ENCODE measurements at places on chromosomes 12 and 14.
A peak's percentile ranks its signal among the peaks of the same experiment; 100 is the strongest.

- peak; percentile 6 for DNase-seq
These were observed 319.0 kb downstream of the FOXG1 start for GRCh38 chr14:29085546-29085945.

- no peak for DNase-seq
These were observed 81.2 kb downstream of the CCDC60 start for GRCh38 chr12:119415714-119416113.

DNA sequence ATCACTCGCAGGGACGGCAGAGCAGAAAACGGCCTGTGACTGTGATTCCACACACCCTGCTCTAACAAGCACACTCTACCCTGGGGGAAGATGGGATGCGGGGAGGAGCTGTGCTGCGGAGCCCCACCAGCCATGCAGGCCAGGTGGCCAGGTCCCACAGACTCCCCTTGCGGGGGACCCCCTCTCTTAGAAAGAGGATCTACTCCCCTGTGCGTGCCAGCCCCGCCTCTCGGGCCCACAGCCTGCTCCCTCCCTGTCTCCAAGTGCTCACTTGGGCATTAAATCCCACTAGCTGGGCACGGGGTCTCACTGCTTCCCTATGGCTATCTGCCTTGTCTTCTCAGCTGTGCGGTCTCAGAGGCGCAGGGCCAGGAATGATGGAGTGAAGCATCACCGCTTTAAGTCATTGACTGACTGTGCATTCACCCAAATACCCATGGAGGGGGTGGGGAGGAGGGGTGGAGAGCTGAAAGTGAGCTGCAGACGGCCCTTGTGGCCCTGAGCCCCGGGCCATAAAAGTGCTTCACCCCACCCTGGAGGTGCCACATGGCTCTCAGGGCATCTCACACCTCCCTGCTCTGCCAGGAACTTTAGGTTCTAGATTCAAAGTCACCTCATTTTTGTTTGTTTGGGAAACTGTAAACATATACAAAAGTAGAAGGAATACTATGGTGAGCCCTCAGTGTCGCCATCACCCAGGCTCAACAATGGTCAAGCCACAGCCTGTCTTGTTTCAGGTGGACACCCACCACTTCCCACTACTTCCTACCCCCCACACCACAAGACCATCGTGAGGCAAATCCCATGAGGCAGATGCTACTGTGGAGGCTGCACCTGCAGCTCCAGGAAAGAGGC, 9.4 kb downstream of the STX2 start:
- DNase-seq = no peak

DNA sequence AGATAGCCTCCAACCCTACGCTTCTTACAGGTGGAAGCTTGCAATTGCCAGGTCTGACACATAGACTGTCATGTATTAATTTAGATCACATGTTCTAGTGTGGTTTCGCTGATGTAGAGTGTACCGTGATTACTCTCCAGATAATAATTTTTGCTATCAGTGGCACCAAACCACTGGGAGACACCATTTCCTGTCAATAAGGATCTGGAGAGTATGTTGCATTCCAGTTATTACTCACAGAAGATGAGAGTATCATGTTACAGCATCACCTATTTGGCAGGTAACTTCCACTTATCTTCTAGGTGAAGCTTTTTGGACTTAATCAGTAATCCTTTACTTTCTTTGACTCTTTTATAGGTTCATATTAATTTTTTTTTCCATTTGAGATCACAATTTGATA, 147.2 kb downstream of the HELB start:
- DNase-seq = no peak

DNA sequence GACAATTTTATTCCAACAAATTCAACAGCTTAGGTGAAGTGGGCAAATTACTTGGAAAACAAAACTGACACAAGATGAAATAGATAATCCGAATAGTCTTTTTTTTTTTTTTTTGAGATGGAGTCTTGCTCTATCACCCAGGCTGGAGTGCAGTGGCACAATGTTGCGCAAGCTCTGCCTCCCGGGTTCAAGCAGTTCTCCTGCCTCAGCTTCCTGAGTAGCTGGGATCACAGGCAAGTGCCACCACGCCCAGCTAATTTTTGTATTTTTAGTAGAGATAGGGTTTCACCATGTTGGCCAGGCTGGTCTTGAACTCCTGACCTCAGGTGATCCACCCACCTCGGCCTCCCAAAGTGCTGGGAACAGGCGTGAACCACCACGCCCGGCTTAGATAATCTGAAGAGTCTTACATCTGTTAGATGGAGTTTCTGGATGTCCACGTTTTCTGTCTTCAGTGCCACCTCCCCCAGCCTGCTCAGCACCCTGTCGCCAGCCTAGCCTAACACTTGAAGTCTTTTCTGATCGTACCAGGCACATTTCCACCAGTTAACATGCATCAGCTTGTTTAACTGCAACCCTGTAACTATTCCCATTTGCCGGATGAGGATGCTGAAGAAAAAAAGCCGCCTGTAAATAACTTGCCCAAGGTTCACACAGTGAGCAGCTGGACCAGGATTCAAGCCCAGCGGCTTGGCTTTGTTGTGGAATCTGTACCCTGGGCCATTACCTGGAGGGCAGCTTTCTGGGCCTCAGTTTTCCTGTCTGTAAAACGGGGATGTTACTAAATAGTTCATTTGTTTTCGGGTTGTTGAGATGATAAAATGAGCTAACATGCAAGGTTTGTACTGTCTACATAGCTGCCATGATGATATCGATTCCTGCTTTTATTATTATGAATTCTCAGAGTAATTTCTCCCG, 26.4 kb downstream of the FBRSL1 start:
- no peak for DNase-seq

DNA sequence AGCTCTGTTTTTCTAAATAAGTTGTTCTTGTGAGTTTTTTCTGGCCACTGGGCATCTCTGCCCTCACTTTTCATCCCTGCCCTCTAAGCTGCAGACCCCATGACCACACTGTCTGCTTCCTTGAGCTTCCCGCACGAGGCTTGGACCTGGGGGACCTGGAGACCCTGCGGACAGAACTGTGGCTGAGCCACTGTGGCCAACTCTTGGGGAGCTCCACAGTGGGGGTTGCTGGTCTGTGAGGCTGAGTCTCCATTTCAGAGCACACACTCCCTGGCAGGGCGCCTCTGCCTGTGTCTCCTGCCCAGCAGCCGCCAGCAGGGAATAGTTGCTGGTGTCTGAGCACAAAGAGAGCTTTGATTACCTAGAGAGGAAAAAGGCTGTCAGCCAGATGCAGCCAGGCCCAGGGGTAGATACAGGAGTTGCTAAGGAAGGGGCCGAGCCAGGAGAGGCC, 13.1 kb upstream of the RIN3 start:
- no peak for DNase-seq
